H7 (cell line): ENCODE measurements at places on chromosomes 3 and 15. TPM values are rescaled to one million over a fixed set of nuclear protein-coding genes. Genes with fewer than 3 reads are reported as not detected.

DNA sequence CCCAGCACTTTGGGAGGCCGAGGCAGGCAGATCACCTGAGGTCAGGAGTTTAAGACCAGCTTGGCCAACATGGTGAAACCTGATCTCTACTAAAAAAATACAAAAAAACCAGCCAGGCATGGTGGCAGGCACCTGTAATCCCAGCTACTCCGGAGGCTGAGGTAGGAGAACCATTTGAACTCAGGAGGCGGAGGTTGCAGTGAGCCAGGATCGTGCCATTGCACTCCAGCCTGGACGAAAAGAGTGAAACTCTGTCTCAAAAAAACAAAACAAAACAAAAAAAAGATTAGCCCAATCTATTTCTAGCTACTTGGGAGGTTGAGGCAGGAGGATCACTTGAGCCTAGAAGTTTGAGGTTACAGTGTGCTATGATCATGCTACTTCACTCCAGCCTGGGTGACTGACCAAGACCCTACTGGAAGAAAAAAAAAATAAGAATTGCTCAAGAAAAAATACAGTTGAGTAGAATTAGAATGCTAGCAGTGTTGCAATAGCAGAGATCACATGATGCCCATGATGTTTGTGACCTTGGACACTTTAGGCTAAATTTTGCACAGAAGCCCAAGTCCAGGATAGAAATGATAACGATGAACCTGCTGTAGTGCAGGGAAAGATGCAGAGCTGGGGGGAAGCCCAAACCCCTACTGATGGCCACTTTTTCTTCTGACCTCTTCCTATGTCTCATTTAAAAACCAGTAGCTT lies 162.2 kb downstream of the LPP start:
- no peak for DNase-seq

DNA sequence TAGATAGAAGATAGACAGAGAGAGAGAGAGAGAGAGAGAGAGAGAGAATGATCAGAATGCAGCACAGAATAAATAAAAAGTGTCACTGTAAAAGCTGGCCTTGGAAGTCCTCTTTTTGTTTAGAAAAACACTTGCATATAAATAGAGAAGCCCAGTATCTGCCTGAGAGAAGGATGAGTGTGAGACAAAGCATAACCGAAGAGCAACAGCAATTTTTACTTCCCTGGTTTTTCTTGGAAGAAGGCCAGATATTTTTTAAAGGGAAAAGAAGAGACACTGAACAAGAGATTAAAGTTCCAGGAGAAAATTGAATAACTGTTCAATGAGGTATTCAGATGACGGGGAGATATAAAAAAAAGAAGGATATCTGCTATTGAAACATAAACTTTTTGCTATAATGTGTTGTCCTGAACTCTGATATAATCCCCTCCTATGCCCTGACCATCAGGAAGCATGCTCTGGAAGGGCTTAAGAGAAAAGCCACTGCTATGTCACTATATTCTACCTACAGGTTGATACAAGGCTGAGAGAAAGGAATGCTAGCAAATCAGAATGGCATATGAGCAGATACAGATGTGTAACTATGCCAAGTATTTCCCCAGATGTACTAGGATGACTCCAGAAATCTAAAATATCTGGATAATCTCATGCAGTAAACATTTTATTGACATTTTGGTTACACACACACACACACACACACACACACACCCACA lies 358.9 kb downstream of the RBMS3 start:
- DNase-seq, result no peak

GRCh38 chr15:28080386-28080785 lies 18.7 kb downstream of the OCA2 start:
- DNase-seq, result peak; percentile 72

DNA sequence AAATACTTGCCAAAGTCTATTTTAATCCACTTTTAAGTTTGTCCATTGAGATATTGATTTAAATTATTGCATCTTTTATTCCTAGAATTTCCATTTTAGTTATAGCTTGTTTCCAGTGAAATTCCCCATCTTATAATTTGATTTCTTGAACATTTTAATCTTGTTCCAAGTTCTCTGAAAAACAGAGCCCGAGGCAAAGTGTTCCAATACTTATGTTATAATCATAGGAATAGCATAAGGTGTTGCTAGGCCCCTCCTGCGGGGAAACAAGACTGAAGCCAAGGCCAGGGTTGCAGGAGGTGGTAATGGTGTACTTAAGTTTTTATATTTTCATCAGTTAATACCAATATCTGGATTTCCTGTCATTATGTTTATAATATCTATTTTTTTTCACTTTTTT lies 226.6 kb downstream of the ADAMTSL3 start:
- DNase-seq, result no peak

DNA sequence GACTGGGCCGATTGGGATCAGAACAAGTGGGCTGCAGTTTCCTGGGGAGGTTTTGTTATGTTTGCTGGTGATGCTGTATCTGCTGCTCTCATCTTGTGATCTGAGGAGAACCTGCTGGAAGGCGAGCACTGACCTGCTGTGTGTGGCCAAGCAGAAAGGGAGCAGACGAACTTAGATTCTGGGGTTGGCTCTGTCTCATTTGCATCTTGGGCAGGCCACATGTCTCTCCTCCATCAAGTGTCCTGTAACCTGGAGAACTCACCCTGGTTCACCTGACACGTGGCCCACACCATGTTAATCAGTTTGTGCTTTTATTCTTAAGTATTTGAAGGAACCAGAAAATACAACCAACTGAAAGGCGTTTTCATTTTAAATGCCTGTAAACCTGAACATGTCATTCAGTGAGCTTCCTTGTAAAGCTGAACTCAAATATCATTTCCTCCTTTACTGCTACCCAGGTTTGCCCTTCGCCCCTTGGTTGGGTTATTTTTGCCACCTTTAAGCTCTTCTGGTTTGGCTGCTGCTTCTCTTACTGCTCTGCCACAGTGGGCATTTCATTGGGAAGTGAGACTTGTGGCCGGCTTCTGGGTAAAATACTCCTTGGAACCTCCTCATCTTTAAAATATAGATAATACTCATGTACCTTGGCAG lies 33.5 kb upstream of the TRAK1 start:
- peak; percentile 17 for DNase-seq

- DNase-seq, result peak; percentile 26
Measured at GRCh38 chr3:114418724-114419543, 125.1 kb downstream of the TIGIT start.

- no peak for DNase-seq
Measured at GRCh38 chr15:70375586-70375985, 277.9 kb upstream of the TLE3 start.

DNA sequence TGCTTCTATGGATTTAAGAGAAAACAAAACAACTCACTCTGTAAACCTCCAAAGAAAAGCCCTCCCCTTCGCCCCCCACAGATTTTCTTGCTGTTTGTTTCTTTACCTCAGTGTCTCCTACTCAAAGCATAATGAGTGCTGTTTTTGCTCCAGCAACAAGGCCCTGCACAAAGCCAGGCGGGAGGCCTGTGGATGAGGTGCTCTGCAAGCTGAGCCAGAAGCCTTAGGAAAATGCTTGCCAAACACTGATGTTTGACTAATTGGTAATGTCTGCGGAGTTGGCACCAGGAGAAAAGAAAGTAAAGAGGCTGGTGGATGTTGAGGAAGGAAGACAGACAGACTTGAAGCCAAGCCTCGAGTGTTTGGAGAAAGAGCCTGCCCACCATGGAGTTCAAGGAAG lies 99.7 kb downstream of the RARB start:
- no peak for DNase-seq

GRCh38 chr3:4350789-4351163 lies 47.6 kb downstream of the SETMAR start:
- peak; percentile 54 for DNase-seq

DNA sequence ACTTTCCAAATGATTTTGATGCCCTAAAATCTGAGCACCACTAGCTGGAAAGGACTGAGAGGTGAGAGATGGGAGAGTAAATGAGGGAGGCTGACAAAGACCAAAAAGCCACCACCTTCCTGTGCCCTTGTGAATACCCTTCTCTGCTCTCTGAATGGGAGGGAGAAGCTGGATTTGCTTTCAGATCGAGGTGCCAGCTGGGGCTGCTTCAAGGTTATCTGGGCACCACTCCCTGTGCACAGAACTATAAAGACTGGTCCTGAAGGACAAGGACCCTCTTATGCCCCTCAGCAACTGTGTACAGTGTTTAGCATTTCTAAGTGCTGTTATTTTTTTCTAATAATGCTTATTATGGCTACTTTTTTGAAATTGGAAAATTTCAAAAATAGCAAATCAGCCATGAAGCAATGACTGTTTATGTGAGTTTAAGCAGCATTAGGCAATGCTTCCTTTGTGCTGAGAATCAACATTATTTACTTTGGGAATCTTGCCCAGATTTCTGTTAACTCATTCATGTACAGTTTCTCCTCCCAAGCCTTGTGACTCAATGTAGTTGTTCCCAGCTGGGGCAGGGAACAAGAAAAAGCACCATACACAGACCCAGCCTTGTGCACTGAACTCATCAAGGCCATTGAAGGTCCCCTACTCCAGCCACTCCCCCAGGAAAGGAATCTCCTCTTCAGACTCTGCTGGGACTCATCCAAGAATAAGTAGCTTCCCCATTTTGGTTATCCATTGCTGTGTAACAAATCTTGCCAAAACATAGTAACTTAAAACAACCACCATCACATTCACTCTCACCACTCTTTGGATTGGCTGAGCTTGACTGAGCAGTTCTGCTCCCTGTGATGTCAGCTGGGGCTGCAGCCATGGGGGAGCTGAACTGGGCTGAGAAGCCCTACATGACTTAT lies 37.3 kb upstream of the CDV3 start:
- DNase-seq, result no peak

- DNase-seq, result no peak
Measured at GRCh38 chr3:30576946-30577345, 29.5 kb upstream of the TGFBR2 start.

DNA sequence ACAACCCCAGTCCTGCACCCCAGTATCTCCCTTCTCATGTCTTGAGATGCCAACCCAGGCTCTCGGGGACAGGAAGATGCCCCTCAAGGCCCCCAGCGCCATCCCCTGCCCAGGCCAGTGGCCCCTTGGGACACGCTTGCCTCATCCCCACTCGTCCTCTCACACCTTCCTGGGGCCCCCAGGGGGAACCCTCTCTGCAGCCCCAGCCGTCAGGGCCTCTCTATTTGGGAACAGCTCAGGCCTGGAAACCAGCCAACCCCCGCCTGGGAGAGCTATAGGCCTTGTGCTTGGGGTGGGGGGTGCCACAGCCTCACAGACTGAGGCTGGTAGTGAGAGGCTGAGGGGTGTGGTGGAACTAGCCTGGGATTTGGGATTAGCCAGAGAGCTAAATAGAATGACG lies 7.8 kb downstream of the LINGO1 start:
- peak; percentile 72 for DNase-seq

DNA sequence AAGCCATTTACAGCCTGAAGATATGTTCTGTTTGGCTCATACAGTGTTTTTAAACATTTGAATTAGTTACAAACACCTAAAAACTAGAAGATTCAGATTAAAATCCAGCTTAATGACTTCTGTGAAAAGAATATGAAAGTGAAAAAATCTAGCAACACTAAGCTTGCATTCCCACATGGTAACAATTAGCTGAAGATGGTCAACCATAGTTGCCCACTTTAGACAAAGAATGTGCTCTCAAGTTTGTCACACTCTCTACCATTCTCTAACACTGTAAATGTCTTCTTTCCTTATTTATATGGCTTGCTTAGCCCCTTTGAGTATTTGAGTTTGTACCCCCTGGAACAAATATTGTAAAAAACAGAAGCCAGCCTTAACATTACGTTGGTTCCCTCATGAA lies 32.7 kb downstream of the HDGFL3 start:
- DNase-seq, result no peak

- DNase-seq, result no peak
Measured at GRCh38 chr15:28981351-28981720, 95.6 kb downstream of the APBA2 start.

DNA sequence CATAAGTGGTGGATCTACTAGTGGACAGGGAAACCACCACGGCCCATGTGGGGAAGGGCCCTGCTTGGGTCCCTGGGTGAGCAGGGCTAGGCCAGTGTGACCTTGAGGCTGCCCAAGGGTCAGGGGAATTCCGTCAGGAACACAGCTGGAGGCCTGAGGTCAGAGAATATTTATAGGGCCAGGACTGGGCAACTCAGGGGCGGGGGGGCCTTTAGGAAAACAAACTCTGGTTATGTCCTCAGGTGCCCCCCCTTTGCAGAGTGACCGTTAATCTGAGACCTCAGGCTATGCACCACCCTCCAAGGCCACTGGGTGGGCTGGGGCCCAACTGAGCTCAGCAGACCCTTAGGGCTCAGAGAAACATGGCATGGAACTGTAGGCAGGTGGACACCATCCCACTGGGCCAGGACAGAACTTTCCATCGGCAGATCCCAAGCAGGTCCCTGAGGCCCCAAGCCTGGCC lies 2.5 kb downstream of the TWF2 start:
- peak; percentile 47 for DNase-seq

OR5K2 gene
- not detected in 2 replicates for total RNA-seq

MED12L gene
- 7.9 and 8.0 TPM in 2 replicates for total RNA-seq

CSPG5 gene
- total RNA-seq, result 1.5 and 1.7 TPM in 2 replicates

FRMD4B gene
- 1.0 and 1.6 TPM in 2 replicates for total RNA-seq

SH3BP5 gene
- total RNA-seq, result 8.0 and 10.0 TPM in 2 replicates

ESYT3 gene
- total RNA-seq, result 5.6 and 10.9 TPM in 2 replicates

CFAP92 gene
- total RNA-seq, result 0.87 and 1.7 TPM in 2 replicates

RBPMS2 gene
- total RNA-seq, result 8.5 and 9.4 TPM in 2 replicates

SCN11A gene
- total RNA-seq, result 0.10 and 0.11 TPM in 2 replicates

HIGD2B gene
- 0.17 and 0.30 TPM in 2 replicates for total RNA-seq

RETNLB gene
- total RNA-seq, result not detected in 2 replicates

IL20RB gene
- total RNA-seq, result 3.2 and 4.6 TPM in 2 replicates

MTHFS gene
- 11.5 and 13.9 TPM in 2 replicates for total RNA-seq

CLSTN2 gene
- total RNA-seq, result 0.10 and 0.15 TPM in 2 replicates

C3orf62 gene
- 0.80 and 1.3 TPM in 2 replicates for total RNA-seq

UBAP1L gene
- 0.14 and 1.6 TPM in 2 replicates for total RNA-seq
